Natural killer cell treated with Interleukin-12 subunit alpha and Interleukin-12 subunit beta and Interleukin-15 and Interleukin-18, amount 100 ng/mL, for 72 hours (primary cell): ENCODE measurements at places on chromosomes 3 and 15.

GRCh38 chr15:39172380-39173281 is 408.2 kb upstream of the THBS1 start:
- no peak for DNase-seq

DNA sequence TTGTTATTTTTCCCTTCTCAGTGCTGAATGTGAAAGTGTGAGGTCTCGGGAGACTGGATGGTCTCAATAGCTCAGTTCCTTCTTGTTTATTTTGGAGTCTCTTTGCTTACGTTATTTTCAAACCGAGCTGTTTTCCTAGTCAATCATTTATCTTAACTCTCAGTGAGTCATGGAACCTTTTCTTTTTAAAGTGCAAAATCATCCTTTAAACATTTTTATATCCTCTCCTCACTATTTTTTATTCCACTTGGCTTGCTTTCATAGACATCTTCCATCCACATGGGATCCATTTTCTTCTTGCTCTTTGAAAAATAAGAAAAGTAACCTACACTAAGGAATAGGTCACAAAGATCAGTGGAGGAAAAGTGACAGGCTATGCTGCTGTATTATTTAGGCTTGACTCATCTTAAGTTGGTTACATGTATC is 497.8 kb downstream of the NAALADL2 start:
- DNase-seq = no peak

- DNase-seq = no peak
Observed at GRCh38 chr15:67784856-67785430, 40.4 kb upstream of the SKOR1 start.

DNA sequence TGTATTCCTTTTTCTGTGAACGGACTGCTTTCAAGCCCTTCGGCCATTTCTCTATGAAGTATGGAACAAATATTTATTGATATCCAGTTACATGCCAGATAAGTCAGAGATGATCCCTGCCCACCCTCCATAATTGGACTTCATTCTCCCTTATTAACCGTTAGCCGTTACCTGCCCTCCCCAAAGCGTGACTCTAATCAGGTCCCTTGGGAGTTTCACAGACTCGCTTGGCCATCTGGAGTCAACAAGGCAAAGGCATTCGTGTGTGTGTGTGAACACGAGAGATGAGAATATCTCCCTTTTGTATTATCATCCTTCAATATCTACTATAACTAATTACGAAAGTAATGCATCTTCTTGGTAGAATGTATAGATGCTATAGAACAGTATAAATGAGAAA is 314.5 kb downstream of the TLE3 start:
- no peak for DNase-seq

GRCh38 chr3:24401090-24401810 is 93.4 kb downstream of the THRB start:
- DNase-seq = no peak

DNA sequence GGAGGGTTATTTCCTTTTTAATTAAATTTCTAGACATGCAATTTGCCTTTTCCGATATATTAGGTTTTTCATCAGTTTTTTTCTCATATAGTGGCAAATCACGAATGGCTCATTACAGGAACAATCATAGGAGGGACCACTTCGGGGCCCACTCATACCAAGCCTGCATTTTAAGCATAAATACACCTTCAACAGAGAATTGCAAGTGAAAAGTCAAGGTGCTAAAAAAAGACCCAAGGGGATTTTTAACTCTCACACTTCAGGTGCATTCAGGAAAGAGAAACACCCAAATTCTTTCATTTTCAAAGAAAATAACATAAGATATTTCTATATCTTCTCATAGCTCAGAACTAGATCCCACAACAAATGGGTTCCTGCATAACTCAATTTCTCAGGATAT is 979.6 kb upstream of the NR2F2 start:
- no peak for DNase-seq
